NCI-H526 treated with DMSO at 0.1 percent for 48 hours (cell line): ENCODE measurements at places on chromosomes 1 and 21.
A peak's percentile ranks its signal among the peaks of the same experiment; 100 is the strongest.

GRCh38 chr1:45385302-45385701 is 45.1 kb upstream of the MUTYH start:
- peak; percentile 79 for DNase-seq

GRCh38 chr1:51342591-51343206 is 12.3 kb upstream of the TTC39A start:
- DNase-seq: no peak

GRCh38 chr1:21668951-21669257 is 253 bp downstream of the RAP1GAP start:
- no peak for DNase-seq

- no peak for DNase-seq
Observed at GRCh38 chr21:40284409-40284808, 417.2 kb downstream of the PCP4 start.

DNA sequence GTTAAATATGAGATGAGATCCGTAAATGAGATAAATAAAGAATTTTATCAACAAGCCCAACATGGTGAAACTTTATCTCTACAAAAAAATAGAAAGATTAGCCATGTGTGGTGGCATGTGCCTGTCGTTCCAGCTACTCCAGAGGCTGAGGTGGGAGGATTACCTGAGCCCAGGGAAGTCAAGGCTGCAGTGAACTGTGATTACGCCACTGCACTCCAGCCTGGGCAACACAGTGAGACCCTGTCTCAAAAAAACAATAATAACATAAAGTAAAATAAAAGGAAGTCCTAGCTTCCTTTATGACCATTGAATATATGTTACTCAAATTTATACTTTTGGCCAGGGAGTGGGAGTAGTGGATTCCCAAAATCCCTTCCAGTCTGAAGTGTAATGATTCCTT is 48.7 kb upstream of the TEKT2 start:
- DNase-seq: no peak

GRCh38 chr1:172978595-172978994 is 72.1 kb downstream of the TNFSF18 start:
- DNase-seq: no peak

DNA sequence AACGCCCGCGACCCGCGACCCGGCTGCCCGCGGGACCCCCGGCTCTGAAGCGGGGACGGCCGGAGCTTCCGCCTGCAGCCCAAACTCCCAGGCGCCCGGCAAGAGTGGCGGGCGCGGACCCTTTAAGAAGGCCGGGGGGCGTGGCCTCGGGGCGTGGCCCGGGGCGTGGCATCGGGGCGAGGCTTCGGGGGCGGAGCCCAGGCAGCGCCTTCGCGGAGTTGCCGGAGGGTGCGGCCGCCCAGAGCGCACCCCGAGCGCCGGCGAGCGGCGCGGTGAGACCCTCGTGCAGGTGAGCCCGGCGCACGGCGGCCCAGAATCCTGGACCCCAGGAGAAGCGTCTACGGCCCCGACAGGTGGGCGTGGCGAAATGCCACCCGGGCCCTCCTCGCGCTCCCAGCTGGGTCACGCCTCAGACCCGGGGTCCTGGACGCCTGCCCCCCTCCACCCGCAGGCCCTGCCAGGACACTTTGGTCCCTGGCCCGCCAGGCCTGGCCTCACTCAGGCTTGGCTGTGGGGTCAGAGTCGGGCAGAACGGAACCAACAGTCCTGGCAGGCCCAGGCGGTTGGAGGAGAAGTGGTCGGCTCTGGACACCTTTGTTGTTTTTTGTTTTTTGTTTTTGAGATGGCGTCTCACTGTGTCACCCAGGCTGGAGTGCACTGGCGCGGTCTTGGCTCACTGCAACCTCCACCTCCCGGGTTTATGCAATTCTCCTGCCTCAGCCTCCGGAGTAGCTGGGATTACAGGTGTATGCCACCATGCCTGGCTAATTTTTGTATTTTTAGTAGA is 14.4 kb downstream of the RNF223 start:
- DNase-seq: peak; percentile 49

DNA sequence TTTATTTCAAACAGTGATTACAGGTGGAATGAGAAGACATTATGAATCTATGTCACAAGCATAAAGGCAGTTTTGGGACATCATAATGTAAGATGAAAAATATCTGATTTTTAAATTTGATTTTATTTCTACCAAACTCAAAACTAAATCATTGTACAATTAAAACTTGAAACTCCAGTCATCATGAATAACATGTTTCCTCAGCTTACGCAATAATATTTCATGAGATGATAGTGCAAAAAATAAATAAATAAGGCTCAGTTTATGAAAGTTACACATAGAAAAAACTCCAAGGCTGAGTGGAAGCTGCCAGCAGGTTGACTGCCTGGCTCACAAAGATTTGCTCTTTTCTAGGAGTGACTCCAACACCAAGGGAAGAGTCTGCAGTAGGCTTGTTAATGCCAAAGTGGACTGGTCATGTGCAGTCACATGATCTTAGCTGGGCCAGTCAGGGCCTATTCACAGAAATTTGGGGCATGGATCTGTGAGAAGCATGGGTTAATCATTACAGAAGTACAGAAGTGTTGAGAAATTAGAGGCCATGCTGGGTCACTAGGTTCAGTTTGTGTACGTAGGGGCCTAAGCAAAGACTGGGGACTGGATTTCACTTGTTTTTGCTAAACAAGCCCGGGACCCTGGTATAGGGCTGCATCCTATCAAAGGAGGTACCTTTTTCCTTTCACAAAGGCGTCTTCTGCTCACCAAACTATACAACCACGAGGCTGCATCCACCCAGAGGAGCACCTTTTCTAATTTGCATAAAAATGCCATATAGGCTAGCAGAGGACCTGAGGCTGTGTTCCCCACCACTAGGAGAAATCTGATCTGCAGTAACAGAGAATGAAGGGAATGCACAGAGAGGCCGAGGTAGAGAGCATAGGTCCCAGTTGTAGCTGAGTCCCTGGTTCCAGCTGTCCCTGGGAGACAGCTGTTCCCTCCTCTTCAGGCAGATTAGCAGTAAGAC is 4.9 kb upstream of the ABCA4 start:
- peak; percentile 63 for DNase-seq

- no peak for DNase-seq
Observed at GRCh38 chr1:75630004-75630594, 19.2 kb upstream of the SLC44A5 start.

DNA sequence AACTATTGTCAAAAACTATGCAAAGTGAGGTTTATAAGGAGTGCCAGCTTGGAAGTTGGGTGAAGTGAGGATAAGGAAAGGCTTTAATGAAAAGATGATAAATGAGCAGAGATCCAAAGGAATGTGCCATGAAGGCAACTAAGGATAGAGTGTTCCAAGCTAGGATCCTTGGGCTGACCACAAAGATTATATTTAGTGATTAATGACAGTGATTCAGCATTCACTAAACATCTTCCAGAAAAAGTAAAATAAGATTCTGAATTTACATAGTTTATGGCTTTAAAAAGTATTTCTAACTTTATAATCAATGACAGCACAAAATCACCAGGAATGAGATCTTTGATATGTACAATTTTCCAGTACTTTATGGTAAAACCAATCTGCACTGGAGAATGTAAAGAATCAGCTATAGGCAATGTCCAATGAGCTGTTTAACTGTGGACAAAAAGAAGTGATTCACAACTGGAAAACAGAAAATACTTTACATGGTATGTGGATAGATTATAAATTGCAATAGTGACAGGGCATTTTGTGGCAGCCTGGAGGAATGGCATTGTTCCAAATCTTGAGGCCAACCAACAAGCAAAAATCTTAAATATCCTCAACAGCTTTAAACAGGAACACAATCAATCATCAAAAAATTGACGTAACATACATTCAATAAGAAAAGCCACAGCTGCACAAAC is 91.2 kb upstream of the KCTD3 start:
- no peak for DNase-seq

GRCh38 chr1:27527223-27527889 is 37.4 kb upstream of the WASF2 start:
- peak; percentile 78 for DNase-seq

DNA sequence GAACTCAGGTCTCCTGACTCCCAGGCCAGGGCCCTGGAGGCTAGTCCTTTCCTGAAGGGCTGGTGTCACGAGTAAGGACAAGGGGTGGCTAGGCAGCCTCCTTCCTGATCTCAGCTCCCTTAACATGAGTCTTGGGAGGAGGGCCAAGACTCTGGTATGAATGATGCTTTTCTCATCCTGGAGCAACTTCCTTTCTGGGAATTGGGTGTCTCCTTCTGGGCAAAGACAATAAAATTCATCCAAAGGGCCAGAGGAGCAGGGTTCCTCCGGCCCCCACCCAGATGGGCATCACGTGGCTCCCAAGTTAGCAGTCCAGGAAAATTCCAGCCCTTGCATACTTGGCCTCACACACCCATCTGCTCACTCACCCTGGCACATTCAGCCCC is at the start of gene FAM167B:
TSS of gene FAM167B (plus strand) at position 335 of the 386 bp plus-strand sequence. CDS start 200 bp downstream, outside the sequence.
- no peak for DNase-seq

DNA sequence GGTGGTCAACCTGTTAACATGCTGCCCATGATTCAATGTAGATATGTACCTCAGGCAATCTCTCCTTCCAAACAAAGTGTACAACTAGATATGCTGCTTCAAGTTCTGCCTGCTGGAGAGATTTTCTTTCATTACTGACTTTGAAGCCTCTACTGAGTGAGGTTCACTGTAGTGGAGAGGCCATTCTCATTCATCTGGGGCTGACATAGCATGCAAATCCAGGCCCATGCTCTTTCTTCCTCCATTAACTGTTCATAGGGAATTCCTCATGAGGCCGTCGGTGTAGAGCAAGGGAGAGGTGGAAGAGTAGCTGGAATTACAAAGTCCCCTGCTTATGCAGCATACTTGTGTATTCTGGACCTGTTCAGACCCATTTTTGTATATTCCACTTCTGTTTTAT is 38.6 kb downstream of the VANGL2 start:
- no peak for DNase-seq

DNA sequence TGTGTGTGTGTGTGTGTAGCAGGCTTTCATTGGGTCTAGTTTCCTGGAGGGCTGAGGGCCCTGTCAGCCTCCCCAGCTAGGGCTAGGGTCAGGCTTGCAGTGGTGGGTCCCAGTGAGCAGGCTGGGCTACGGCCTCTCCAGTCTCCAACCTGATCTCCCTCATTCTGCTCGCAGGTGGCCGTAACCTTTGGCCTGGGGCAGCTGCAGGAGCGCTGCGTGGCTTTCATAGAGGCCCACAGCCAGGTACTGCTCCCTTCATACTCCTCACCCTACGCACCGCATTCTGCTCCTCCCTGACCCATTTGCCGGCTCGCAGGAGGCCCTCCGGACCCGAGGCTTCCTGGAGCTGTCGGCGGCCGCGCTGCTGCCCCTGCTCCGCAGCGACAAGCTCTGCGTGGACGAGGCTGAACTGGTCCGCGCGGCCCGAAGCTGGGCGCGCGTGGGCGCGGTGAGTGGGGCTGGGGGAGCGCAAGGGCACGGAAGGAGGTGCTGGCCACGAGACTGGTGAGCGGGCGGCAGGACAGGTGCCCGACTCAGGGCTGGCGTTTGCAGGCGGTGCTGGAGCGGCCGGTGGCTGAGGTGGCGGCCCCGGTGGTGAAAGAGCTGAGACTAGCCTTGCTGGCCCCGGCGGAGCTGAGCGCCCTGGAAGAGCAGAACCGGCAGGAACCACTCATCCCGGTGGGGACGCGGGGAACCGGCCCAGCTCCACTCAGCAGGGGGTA is 4.7 kb downstream of the BTBD19 start:
- no peak for DNase-seq

DNA sequence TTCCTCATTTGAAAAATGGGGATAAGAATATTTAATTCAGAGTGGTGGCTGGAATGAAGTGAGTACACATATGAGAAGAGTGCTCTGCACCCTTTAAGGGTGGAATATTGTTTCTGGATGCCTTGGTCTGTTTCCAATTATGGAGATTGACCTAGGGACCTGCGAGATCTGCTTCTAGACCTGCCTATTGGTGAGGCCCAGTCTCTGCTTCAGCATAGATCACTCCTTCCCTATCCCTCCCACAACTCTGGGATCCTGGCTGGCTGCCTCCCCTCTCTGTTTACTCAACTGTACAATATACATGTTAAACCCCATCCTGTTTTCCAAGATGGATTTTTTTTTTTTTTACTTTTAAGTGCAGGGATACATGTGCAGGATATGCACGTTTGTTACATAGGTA is 6.4 kb upstream of the LDLRAD1 start:
- DNase-seq: no peak
